Stimulated activated CD8-positive, alpha-beta memory T cell treated with anti-CD3 and anti-CD28 coated beads, Interleukin-4, amount 100 ng/mL, for 4 hours (primary cell): ENCODE measurements at places on chromosomes 4 and X.

GRCh38 chrX:96376266-96376665 lies 308.4 kb upstream of the DIAPH2 start:
- no peak for DNase-seq

DNA sequence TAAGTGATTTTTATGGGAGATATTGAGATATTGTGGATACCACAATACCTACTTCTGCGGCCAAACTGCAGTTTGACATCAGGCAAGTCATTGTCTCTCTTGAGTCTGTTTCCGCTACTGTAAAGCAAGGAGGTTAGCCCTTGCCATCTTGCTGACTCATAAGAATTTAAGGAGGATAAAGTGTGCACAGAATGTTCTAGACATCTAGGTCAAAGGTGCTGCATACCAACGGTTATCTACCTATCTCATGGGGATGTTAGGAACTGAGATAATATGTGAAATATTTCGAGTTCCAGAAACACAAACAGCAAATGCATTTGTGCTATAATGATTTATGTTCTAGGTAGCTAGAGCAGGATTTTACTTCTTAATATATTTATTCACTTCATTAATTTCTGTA lies 211.5 kb upstream of the NR3C2 start:
- DNase-seq: no peak

DNA sequence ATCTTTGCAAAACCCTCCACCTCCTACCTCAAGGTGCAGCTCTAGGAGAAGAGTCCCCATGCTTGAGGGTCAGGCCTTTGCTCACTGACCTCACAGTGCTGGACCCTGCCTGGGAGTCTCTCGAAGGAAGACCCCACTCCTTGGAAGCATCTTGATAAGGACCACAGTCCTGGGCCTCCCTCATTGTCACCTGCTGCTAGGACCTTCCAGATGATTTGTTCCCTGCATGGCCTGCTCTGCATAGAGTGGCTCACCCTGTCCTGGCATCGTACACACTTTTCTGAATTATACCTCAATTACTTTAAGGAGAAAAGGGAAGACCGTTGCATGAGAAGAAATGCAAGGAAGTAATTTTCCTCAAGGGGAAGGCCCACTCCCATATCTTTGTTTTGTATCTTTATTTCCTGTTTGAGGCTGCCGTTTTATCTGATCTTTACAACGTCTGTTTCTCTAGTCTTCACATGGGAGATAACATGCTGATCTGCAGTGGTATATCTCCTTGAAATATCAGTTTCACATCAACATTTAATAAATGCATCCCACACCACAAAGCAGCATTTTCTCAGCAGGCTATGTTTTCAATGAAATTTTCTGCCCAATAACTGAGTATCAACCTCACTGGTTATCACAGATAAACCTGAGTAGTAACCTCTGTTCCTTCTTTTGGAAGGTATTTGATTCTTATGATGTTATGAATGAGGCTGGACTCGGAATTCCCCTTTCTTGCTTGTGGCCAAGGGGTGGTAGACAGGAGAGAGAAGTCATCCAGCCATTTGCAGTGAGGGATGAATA lies 15.0 kb upstream of the AKAP17A start:
- no peak for DNase-seq

DNA sequence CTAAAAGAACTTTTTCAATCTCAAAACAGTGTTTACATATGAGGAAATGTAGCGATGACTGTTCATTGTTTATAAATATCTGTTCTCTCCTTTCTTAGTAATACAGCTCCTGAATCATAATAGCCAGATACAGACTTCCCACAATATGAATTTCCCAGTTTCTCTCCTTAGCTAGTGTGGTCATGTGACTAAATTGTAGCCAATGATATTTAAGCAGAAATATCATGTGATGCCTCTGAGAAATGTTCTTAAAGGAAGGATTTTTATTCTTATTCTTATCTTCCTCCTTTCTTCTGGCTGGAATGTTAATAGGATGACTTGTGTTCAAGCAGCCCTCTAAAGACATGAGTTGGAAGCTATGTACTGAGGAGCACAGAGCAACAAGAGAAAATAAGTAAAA lies 383.7 kb upstream of the ATOH1 start:
- DNase-seq: no peak

- no peak for DNase-seq
Observed at GRCh38 chr4:168248176-168248710, 70.3 kb downstream of the DDX60 start.

- no peak for DNase-seq
Observed at GRCh38 chr4:129246910-129247461, 151.0 kb downstream of the C4orf33 start.

DNA sequence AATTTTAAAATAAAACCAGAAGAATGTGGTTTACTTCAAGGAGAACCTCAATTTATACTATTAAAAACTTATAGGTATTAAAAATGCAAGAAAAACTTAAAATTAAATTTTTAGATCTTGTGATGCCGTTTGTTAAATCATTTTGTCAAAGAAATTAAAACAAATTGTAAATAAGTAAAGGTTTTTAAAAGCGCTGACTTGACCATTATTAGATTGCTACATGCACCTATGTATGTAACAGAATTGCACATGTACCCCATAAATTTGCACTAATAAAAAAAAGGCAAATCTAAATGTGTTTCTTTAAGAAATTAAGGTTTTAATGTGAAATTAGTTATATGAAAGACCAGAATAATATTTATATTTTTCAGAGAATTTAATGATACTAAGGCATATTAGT lies 156.1 kb downstream of the LARP7 start:
- no peak for DNase-seq

- no peak for DNase-seq
Observed at GRCh38 chrX:66050140-66050569, 10.3 kb upstream of the VSIG4 start.

- no peak for DNase-seq
Observed at GRCh38 chr4:8616831-8617230, 24.3 kb downstream of the CPZ start.

DNA sequence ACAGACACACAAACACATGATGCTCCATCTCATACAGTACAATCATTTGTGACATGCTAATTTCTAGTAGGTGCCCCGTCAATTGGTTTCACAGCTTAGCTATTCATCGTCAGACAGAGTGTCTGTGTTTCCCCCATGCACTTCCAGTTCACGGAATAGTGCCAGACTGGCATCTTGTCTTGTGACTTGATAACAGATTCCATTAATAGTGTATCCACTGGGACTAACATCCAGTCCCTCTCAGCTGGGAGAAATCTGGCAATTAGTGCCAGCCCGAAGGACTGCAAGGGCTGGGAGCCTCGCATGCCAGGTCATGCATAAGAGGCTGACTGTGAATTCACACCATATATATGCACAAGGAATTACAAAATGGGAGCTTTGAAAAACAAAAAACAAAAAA lies 20.2 kb upstream of the GATB start:
- no peak for DNase-seq

GRCh38 chrX:9857575-9858474 lies 71.6 kb downstream of the SHROOM2 start:
- no peak for DNase-seq
